Mesenchymal stem cell (in vitro differentiated cells and primary cell): ENCODE measurements at places on chromosomes 11 and 22.

- H3K27me3 ChIP-seq: peaks cover 3% of the 10 kb centered on the region
- no peak overlapping the region for H3K4me3 ChIP-seq
- H3K27ac ChIP-seq: no peak overlapping the region
- H3K4me1 ChIP-seq: no peaks in the 10 kb centered on the region
Measured at GRCh38 chr11:122248939-122249338, 132.9 kb upstream of the BLID start.

- H3K27ac ChIP-seq: peak overlapping the region; percentile 7
- H3K4me3 ChIP-seq: no peak overlapping the region
- peak; percentile 75 for DNase-seq
- peaks cover 26% of the 10 kb centered on the region for H3K4me1 ChIP-seq
Measured at GRCh38 chr11:34192481-34193401, 87.3 kb downstream of the NAT10 start.

- H3K36me3 ChIP-seq: no peaks in the 10 kb centered on the region
- no peak for DNase-seq
- no peak overlapping the region for H3K4me3 ChIP-seq
- no peaks in the 10 kb centered on the region for H3K27me3 ChIP-seq
Measured at GRCh38 chr11:57905439-57905838, 118.2 kb upstream of the OR9Q1 start.

DNA sequence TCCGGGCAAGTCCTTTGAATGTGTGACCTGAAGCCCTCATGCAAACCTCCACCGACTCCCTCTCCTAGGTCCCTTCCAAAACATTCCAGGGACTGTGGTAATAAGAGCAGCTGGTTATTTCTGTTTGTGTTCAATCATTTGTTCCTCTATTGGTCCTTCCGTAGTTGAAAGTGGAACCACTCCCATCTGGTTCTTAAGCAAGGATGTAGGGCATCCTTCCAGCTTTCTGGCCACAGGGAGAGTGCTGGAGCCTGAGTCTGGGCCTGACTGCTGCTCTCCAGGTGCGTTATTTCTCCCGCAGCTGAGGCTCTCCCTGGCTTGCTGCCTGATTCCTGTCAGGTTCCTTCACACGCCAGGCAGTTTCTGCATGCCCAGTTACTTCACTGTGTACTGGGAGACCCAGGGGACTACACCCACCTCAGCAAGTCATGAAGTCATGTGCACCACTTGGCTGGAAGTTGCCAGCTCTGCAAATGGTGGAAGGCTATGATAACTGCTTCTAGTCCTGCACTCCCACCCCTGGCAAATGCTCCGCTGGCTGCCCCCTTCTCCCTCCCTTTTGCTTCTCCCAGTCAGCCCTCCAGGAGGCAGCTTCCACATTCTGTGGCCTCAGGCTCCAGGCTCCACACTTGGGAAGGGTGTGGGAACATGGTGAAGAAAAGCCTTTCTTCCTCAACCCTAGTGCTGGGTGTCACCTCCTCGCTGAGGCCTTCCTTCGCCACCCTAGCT lies 4.0 kb upstream of the ALX4 start:
- H3K27me3 ChIP-seq: peaks cover 99% of the 10 kb centered on the region
- H3K36me3 ChIP-seq: no peaks in the 10 kb centered on the region
- H3K27ac ChIP-seq: no peak overlapping the region
- peaks cover 25% of the 10 kb centered on the region for H3K4me1 ChIP-seq

- no peaks in the 10 kb centered on the region for H3K4me1 ChIP-seq
- no peak for DNase-seq
Measured at GRCh38 chr11:134423106-134423505, 11.1 kb upstream of the B3GAT1 start.

DNA sequence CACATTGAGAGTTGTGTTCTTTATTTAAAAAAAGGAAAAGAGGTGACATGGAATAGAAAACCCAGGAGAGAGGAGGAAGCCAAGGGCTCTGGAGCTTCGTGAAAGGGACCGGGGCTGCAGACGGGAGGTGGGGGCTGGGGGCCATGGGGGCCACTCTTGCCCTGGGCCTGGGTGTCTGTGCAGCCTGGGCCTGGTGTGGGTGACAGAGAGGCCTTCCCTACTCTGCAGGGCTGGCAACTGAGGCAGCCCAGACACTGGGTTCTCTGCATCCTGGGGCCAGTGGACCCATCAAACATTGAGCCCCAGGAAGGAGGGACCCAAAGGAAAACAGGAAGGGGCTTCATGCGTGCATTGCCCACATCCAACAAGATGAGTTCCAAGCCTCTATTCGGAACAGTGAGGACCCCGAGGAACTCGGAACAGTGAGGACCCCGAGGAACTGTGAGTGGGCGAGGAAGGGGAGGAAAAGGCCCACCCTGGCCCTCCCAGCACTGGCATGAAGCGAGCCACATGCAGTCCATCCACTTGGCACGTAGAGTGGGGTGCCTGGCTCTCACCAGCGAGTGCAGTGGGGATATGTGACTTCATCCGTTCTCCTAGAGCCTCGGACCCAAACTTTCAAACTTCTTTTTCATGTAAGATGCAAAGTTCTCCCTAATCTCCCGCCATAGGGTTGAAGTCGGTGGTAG lies 1121.6 kb downstream of the BRD1 start:
- H3K27ac ChIP-seq: no peak overlapping the region
- no peaks in the 10 kb centered on the region for H3K27me3 ChIP-seq
- H3K4me1 ChIP-seq: no peaks in the 10 kb centered on the region
- H3K36me3 ChIP-seq: no peaks in the 10 kb centered on the region
- DNase-seq: no peak
- no peak overlapping the region for H3K4me3 ChIP-seq

- no peak overlapping the region for H3K27ac ChIP-seq
- H3K4me1 ChIP-seq: peaks cover 5% of the 10 kb centered on the region
- no peak overlapping the region for H3K4me3 ChIP-seq
- peak; percentile 24 for DNase-seq
- H3K27me3 ChIP-seq: no peaks in the 10 kb centered on the region
- no peaks in the 10 kb centered on the region for H3K36me3 ChIP-seq
Measured at GRCh38 chr11:107856180-107856980, 2.2 kb downstream of the SLC35F2 start.

- H3K4me3 ChIP-seq: no peak overlapping the region
- H3K4me1 ChIP-seq: no peaks in the 10 kb centered on the region
- H3K27me3 ChIP-seq: no peaks in the 10 kb centered on the region
- no peaks in the 10 kb centered on the region for H3K36me3 ChIP-seq
Measured at GRCh38 chr11:24145411-24145810, 351.4 kb upstream of the LUZP2 start.

- H3K27ac ChIP-seq: no peak overlapping the region
- no peaks in the 10 kb centered on the region for H3K36me3 ChIP-seq
- H3K4me3 ChIP-seq: no peak overlapping the region
- no peak for DNase-seq
Measured at GRCh38 chr11:96124155-96124554, 200.2 kb upstream of the MTMR2 start.

DNA sequence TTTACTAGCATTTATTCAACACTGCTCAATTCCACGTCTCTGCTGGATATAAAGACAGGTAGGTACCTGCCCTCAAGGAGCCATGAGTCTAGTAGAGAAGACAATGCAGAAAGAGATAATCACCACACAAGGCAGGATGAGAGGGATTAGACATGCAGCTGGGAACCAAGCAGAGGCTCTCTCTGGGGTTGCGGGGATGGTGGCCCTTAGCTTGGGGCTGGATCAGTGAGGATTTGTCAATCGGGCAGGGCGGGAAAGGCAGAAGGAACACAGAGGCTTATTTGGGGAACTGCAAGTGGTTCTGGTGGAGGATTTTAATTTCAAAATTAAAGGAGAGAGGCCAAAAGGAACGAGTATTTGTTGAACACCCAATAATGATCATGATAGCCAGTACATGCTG lies 8.5 kb upstream of the DMC1 start:
- H3K27ac ChIP-seq: no peak overlapping the region
- H3K36me3 ChIP-seq: no peaks in the 10 kb centered on the region
- no peaks in the 10 kb centered on the region for H3K4me1 ChIP-seq
- no peak for DNase-seq
- H3K27me3 ChIP-seq: no peaks in the 10 kb centered on the region

- no peak for DNase-seq
- no peaks in the 10 kb centered on the region for H3K27me3 ChIP-seq
- no peak overlapping the region for H3K27ac ChIP-seq
- H3K36me3 ChIP-seq: no peaks in the 10 kb centered on the region
Measured at GRCh38 chr11:76597533-76598425, 72.8 kb downstream of the LRRC32 start.

- H3K4me3 ChIP-seq: no peak overlapping the region
- no peak for DNase-seq
- no peaks in the 10 kb centered on the region for H3K4me1 ChIP-seq
- peaks cover 49% of the 10 kb centered on the region for H3K36me3 ChIP-seq
- H3K27ac ChIP-seq: no peak overlapping the region
Measured at GRCh38 chr11:3773180-3773579, 24.2 kb downstream of the NUP98 start.

GRCh38 chr22:28474330-28474729 lies 205.3 kb downstream of the TTC28 start:
- H3K27ac ChIP-seq: no peak overlapping the region
- DNase-seq: no peak
- no peaks in the 10 kb centered on the region for H3K4me1 ChIP-seq
- no peaks in the 10 kb centered on the region for H3K27me3 ChIP-seq
- H3K4me3 ChIP-seq: no peak overlapping the region
- no peaks in the 10 kb centered on the region for H3K36me3 ChIP-seq

GRCh38 chr11:26231252-26231661 lies 100.7 kb upstream of the ANO3 start:
- H3K4me3 ChIP-seq: no peak overlapping the region
- no peaks in the 10 kb centered on the region for H3K4me1 ChIP-seq

DNA sequence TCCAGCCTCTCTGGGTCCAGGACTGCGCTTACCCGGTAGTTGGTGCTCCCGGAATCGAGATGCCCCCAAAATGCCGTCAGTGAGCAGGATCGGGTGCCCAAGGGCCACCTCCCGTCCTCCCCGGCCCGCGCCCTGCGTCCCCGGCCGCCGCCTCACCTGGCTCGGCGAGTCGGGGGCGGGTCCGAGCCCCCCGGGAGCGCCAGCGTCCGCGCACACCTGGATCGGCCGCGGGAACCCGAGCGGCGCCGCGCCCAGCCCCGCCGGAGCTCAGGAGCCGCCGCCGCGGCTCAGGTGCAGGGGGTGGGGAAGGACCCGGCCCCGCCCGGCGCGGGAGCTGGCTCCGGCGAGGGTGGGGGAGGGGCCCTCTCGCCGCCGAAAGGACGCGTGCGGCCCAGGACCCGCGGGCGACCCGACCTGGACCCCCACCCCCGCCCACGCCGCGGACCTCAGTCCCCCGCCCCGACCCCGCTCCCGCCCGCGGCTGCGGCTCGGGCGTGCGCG lies at the start of gene SHANK2:
Gene SHANK2 (minus strand): TSS at position 309 of the 501 bp plus-strand sequence. CDS start 105,251 bp downstream, outside the sequence.
- H3K27me3 ChIP-seq: peaks cover 8% of the 10 kb centered on the region
- H3K4me3 ChIP-seq: peak within 1 kb of the TSS; percentile 75
- H3K4me1 ChIP-seq: peaks cover 27% of the 10 kb centered on the region
- H3K27ac ChIP-seq: peak within 1 kb of the TSS; percentile 98
- no peaks in the 10 kb centered on the region for H3K36me3 ChIP-seq
- DNase-seq: no peak

GRCh38 chr22:29030016-29030617 lies 31.5 kb downstream of the C22orf31 start:
- H3K27ac ChIP-seq: peak overlapping the region; percentile 99
- no peaks in the 10 kb centered on the region for H3K27me3 ChIP-seq
- H3K36me3 ChIP-seq: no peaks in the 10 kb centered on the region
- peaks cover 25% of the 10 kb centered on the region for H3K4me1 ChIP-seq
- peak; percentile 43 for DNase-seq

DNA sequence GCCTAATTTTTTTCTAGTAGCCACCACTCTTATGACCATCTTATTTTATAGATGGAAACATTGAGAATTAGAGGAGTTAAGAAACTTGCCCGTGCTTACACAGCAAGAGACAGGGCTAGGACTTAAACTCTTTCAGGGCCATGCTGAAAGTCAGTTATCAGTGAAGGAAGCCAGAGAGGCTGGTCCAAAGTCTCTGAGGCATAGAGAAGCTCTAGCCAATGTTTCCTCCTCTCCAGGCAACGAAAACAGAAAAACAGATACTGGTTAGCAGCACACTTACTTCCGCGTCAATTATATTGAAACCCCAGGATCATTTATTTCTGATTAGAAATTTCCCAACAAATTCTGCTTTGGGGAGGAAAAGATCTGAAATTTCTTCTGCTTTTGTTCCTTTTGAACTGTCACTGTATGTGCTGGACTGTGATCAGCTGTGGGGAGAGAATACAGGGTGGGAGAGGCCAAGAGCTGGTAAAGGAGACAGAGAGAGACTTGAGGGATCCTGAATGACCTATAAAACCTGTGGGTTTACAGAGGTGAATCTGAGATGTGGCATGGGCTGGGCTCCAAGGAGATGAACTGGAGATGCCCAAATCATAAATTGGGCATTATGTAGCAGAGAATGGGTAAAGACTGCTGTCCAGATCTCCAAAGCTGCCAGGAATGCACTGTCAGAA lies 37.5 kb upstream of the CAPRIN1 start:
- H3K36me3 ChIP-seq: no peaks in the 10 kb centered on the region
- H3K27ac ChIP-seq: no peak overlapping the region
- no peaks in the 10 kb centered on the region for H3K4me1 ChIP-seq
- no peaks in the 10 kb centered on the region for H3K27me3 ChIP-seq
- H3K4me3 ChIP-seq: no peak overlapping the region

DNA sequence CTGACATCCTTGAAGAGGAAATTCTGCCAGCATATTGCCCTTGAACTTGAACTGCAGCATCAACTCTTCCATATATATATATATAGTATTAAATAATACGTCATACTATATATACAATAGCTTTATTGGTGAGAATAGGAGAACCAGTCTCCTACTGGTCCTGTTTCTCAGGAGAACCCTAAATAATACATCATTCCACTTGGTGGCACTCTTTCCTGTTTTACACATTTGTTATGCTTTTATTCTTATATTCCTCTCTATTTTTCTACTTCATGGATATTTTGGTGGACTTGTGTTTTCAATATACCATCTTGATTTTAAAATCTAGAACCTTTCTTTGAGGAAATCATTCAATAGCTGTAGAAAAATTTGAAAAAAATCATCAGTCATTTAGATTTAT lies 193.3 kb downstream of the TRPC6 start:
- DNase-seq: peak; percentile 15
- no peaks in the 10 kb centered on the region for H3K4me1 ChIP-seq
- no peak overlapping the region for H3K27ac ChIP-seq
- H3K36me3 ChIP-seq: no peaks in the 10 kb centered on the region
- no peaks in the 10 kb centered on the region for H3K27me3 ChIP-seq
- no peak overlapping the region for H3K4me3 ChIP-seq

DNA sequence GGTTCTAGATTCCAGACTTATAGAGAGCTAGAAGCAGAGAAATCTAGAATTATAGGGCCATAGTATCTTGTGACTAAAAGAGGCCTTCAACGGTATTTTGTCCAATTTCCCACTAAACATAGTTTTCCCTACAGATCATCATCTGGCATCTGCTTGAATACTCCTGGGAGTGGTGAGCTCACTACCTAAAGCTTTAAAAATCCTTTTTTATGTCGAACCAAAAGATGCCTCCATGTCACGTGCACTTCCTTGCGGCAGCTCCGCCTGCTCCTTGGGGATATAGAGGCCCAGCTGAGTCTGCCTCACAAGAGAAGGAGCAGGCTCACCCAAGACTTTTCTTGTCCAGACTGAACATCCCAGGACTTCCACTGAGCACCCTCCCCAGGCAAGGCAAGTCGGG lies 4.3 kb upstream of the MB start:
- H3K27ac ChIP-seq: no peak overlapping the region
- peaks cover 6% of the 10 kb centered on the region for H3K4me1 ChIP-seq
- H3K27me3 ChIP-seq: peaks cover 25% of the 10 kb centered on the region
- H3K36me3 ChIP-seq: no peaks in the 10 kb centered on the region

- no peak overlapping the region for H3K4me3 ChIP-seq
- H3K27me3 ChIP-seq: no peaks in the 10 kb centered on the region
- H3K4me1 ChIP-seq: peaks cover 1% of the 10 kb centered on the region
- peak; percentile 61 for DNase-seq
- H3K27ac ChIP-seq: no peak overlapping the region
- H3K36me3 ChIP-seq: no peaks in the 10 kb centered on the region
Measured at GRCh38 chr11:73585834-73586575, 11.9 kb downstream of the FAM168A start.

GRCh38 chr11:61951484-61952135 lies 1.5 kb downstream of the BEST1 start:
- no peaks in the 10 kb centered on the region for H3K27me3 ChIP-seq
- no peak overlapping the region for H3K27ac ChIP-seq
- H3K36me3 ChIP-seq: peaks cover 6% of the 10 kb centered on the region
- peaks cover 19% of the 10 kb centered on the region for H3K4me1 ChIP-seq
